Sciatic nerve (tissue), 2 donors: ENCODE measurements at places on chromosomes 1 and 21. TPM values are rescaled to one million over a fixed set of nuclear protein-coding genes. Genes with fewer than 3 reads are reported as not detected.

The BRWD1 gene
- 71.6 TPM for total RNA-seq

GRCh38 chr1:207494171-207494570 lies 1.8 kb upstream of the CR1 start:
- no peak for DNase-seq

The TLCD4 gene
- 27.9 TPM for total RNA-seq

The ACTL8 gene
- total RNA-seq: not detected

DNA sequence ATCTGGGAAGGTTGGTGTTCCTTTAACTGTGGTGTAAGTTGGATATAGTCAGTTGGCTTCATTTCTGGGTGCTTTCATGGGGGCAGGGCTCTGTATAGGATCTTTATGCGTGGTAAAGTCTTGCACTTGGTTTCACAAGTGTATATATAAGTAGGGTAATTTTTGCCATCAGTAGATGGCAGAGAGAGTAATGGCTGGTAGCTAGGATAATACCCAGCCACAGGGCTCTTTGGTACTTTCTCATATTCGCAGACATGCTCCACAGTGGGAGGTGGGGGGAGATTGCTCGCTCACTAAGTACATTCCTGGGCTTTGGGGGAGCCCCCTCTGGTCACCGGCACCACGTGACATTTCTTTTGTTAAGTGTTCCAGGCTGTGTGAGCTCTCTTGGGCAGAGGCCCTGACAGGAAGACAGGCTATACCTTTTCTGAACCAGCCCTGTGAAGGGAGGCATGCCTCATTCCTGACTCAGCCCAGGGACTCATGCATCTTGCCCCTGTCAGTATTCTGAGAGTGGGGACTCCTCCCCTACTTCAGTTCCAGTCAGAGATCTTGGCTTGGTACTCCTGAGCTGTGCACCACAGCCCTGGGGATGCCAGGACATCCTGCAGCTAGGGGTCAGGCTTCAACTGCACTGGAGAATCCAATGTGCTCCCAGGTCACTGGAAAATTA lies 37.6 kb downstream of the FCRL2 start:
- DNase-seq: no peak

The NGF gene
- 5.6 TPM for total RNA-seq

DNA sequence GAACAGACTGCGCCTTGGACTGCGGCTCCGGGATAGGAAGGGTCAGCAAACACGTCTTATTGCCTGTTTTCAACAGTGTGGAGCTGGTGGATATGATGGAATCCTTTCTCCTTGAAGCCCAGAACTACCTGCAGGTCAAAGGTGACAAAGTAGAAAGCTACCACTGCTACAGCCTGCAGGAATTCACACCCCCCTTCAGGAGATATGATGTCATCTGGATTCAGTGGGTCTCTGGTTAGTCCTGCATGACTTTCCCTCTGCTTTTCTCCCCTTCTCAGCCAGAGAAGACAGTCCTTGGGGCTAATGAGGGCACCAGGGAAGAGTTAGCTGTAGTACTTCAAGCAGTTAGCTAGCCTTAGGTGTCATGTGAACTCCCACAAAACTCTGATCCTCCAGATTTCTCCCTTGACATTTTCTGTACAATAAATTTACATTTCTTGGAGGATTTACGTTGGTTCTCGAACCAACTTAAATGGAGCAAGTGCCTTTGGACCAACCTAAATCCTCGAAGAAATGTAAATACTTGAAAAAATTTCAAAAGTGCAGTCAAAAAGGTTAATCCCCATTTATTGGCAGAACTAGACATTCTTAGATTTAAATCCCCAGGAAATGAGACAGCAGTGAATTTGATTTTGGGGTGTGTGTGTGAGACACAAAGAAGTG lies 20.9 kb downstream of the NTMT2 start:
- no peak for DNase-seq

DNA sequence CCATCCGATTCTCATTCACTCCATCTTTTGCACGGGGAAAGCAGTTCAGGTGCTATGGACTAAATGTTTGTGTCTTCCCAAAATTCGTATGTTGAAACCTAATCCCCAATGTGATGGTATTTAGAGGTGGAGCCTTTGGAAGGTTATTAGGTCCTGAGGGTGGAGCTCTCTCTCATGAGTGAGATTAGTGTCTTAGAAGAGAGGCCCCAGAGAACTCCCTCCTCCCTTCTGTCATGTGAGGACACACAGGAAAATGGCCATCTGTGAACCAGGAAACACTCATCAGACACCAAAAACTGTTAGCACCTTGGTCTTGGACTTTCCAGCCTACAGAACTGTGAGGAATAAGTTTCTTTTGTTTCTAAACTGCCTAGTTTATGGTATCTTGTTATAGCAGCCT lies 15.8 kb upstream of the CCDC190 start:
- no peak for DNase-seq

The CDC42BPA gene
- 66.8 TPM for total RNA-seq

DNA sequence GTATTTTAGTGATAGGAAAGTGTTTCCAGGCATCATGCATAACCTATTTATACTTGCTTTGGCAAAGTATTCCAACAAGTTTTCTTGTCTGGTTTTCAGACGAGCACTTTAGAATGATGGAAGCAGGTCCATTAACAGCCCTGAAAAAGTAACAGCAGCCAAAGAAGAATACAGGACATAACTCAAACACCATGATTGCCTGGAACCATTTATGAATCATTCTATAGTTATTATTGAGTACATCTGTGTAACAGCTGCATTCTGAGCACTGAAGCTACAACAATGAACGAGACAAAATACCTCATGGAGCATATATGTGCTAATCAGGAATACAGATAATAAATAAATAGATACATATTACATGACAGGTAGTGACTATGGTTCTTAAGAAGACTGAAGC lies 12.6 kb downstream of the IL10RB start:
- no peak for DNase-seq

DNA sequence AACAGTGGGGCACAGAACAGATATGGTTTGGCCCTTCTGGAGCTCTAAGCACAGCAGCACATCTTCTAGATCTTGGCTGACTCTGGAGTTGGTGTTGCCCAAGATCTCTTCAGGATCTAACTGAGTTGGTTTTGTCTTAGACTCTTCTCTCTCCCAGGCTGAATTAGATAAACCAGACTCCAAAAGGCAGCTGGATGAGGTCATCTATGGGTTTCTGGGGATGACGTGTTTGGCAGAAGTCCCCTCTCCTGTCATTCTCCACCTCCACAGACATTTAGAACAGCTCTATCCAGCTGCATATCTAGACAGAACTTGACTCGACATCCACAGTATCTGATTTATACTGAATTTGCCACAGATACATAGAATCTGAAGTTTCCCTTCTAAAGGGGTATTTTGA lies 75.3 kb downstream of the ST6GALNAC5 start:
- DNase-seq: no peak

GRCh38 chr1:31580891-31581603 lies 4.7 kb downstream of the TINAGL1 start:
- DNase-seq: no peak

DNA sequence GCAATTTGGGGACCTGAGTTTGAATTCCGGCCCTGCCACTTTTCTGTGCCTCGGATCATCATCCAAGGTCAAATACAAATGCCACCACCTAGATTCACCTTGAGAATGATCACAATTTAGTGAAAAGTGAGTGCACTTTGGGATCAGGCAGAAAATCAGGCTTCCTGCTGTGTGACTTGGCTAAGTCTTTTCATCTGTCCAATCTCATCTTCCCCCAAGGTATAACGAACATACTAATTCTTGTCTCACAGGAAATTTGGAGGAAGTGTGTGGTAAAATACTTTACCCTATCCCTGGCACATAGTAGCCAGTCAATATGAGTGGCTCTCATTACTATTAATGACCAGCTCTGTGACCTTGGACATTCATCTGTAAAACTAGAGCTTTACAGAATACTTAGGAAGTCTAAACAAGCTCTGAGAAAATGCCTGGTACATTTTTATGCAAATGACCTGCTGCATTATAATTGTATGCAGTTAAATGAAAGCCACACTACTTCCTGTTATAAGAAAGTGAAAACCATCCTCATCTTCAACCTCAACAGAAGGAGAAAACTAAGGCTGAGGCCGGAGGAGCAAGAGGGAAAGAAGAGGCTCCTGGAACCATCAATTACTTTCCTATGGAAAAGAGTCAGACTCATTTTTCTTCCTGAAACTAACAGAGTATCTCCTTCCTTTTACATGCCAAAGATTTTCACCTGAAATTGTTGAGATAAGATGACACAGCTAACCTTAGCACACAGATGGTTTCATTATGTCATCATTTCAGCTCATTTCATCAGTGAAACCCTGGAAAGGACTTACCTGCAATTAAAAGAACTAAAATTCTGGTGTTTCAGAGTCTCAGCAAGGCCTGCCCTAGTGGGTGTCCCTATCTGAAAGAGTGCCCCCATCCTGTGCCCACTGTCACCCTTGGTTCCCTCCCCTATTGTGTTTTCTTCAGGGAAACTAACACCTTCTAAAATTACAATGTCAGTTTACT lies 32.6 kb upstream of the RGS8 start:
- DNase-seq: no peak

- no peak for DNase-seq
Observed at GRCh38 chr1:165816826-165817497, 10.5 kb upstream of the UCK2 start.

DNA sequence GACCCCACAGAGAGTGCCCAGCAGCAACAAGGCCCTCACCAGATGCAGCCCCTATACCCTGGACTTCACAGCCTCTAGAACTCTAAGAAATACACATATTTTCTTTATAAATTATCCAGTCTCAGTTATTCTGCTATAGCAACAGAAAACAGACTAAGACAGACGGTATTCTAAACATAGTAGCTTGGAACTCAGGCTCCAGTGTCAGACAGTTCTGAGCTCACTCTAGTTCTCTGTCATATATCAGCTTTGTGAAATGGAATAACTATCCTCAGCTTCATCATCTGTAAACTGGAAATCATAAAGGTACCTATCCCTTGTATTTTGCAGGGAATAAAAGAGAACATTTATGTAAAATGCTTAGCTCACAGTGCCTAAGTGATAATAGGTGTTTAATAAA lies 127.4 kb downstream of the GLUL start:
- DNase-seq: no peak

- no peak for DNase-seq
Observed at GRCh38 chr1:18505666-18506065, 24.9 kb downstream of the KLHDC7A start.
